ENCODE measurements at places on chromosomes 3 and 15.

- no peak for DNase-seq
These were observed 21.7 kb downstream of the GPR176 start for GRCh38 chr15:39898317-39898716.

GRCh38 chr3:135576751-135577150 is 388.8 kb upstream of the PPP2R3A start:
- peak; percentile 38 for DNase-seq

DNA sequence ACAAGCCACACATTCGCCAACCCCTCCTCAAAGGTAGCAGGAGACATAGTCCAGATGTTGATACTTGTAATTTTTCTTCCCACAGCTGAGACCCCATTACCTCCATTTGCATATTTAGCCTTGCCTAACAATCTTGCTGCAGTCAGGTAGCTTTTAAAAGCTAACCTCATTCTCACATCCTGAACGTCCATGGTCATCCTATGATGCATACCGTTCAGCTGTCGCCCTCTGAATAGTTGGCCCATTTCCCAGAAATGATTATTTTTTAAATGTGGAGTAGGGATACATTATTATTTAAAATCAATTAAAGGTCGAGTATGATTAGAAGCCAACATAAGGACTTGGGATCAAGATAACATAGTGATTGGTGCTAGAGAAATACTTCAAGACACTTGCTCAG is 165.0 kb downstream of the MEX3B start:
- DNase-seq: no peak

GRCh38 chr3:100080573-100080972 is 33.7 kb downstream of the FILIP1L start:
- DNase-seq: no peak

- no peak for DNase-seq
These were observed 42.5 kb upstream of the ABHD10 start for GRCh38 chr3:111936191-111936841.

- no peak for DNase-seq
These were observed 55.2 kb downstream of the RBPMS2 start for GRCh38 chr15:64720188-64720587.

DNA sequence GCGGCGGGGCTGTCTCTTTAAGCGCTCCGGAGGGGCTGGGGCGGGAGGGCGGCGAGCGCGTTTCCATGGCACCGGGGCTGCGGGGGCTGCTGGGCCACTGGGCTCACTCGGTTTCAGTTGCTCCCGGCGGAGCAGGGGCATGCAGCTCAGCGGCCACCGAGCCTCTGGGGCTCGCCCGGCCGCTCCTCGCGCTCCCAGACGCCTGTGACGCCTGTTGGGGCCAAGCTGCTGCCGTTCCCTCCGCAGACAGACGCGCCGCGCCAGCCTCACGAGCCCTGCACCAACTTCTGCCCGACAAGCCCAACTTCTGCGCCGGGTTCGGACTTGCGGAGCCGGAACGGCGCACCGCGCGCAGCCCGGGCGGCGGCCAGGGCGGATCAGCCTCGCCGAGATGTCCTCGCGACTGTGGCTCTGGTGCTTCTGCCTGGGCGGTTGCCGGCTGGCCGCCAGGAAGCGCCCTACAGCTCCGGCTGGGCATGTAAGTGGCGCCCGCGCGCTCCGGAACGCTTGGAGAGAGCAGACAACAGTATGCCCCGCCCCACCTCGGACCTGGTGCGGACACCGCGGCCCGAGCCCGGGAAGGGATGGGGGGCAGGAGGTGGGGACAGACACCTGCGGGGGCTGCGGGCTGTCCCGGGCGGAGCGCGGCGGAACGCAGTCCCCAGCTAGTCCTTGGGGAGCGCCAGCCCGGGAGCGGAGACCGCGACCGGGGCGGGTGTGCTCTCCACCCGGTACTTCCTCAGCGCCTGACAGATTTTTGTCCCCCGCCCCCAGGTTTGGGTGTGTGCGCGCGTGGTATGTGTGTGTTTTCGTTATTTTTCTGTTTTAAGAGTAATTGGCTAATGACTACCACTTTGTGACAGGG is 154.1 kb upstream of the GOLIM4 start:
- DNase-seq: peak; percentile 94

- DNase-seq: no peak
These were observed 54.8 kb upstream of the CHST2 start for GRCh38 chr3:143064777-143065176.

DNA sequence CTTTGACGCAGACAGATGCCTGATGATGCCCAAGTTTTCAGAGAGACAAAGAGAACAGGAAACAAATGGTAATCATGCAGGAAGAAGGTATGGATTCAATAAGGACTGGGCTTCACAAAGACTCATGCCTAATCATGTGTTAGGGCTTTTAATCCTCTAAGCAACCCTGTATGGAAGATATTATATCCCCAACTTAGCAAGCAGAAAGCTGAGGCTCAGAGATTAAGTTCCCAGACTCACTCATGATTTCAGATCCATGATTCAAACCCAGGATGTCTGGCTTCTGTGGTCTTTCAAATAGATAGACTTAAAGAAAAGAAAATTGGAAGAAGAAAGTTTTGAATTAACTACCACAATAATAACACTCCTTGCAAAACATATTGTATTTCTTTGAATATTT is 4.1 kb upstream of the CLASP2 start:
- peak; percentile 37 for DNase-seq

DNA sequence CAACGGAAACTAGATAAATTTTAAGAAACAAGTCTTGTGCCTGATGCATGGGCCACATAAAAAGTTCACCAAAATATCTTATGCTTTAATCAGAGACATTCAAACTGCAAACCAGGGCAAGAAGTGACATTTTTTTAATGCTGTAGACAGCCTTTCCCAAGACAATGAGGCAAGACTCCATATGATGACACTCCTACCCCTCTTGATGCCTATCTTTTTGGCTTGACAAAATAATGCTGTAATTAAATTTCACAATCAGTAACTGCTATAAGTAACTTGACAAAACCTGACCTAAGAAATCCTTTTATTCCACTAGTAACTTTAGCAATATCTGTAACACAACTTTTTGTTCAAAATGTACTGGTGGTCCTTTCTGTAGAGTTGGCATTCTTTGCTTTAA is 48.7 kb downstream of the ECT2 start:
- DNase-seq: no peak

- no peak for DNase-seq
These were observed 122.5 kb downstream of the ADAM10 start for GRCh38 chr15:58627046-58627445.

- no peak for DNase-seq
These were observed 30.4 kb downstream of the TMEM212 start for GRCh38 chr3:171873580-171873979.

- no peak for DNase-seq
These were observed 263.2 kb upstream of the C2CD4B start for GRCh38 chr15:62428259-62428658.

GRCh38 chr15:96072821-96073220 is 257.7 kb upstream of the NR2F2 start:
- DNase-seq: peak; percentile 37

DNA sequence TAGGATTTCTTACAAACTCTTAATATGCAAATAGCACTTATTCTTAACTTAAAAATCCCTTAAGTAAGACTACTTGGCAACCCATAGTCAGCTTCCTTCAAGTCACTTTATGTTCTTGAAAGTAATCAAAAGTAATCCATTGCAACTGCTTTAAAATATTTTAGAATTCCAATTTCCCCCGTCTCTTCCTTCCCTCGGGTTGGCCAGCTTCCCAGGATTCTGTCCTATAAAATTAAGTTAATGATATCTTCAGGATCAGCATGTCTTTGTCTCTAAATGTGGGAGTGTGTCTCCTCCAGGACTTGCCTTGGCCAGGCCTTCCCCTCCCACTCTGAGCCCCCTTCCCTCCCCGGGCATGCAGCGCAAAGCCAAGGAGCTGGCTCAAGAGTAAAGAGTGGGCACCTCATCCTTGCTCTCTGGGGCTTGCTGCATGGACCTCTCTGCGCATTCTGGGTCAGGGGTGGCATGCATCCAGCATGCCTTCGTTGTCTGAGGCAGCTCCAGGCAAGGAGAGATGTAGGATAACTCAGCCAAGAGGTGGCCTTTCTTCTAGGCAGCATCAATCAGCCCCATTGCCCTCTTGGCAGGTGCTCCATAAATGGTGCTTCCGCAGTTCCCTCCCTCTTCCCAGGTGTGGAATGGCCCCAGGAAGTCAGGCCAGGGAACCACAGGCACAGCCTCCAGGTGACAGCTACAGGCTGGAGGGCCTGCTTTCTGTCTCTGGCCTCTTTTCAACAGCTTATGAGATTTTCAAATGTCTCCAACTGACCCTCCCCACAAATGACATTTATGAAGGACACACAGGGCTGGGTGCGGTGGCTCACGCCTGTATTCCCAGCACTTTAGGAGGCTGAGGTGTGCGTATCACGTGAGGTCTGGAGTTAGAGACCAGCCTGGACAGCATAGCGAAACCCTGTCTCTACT is 108.7 kb upstream of the ALDH1A3 start:
- DNase-seq: no peak

- no peak for DNase-seq
These were observed 215.1 kb downstream of the TIGIT start for GRCh38 chr3:114508976-114509375.

GRCh38 chr15:41169781-41170180 is 53.7 kb upstream of the INO80 start:
- DNase-seq: no peak

GRCh38 chr3:156551746-156552145 is 3.2 kb downstream of the SSR3 start:
- no peak for DNase-seq

DNA sequence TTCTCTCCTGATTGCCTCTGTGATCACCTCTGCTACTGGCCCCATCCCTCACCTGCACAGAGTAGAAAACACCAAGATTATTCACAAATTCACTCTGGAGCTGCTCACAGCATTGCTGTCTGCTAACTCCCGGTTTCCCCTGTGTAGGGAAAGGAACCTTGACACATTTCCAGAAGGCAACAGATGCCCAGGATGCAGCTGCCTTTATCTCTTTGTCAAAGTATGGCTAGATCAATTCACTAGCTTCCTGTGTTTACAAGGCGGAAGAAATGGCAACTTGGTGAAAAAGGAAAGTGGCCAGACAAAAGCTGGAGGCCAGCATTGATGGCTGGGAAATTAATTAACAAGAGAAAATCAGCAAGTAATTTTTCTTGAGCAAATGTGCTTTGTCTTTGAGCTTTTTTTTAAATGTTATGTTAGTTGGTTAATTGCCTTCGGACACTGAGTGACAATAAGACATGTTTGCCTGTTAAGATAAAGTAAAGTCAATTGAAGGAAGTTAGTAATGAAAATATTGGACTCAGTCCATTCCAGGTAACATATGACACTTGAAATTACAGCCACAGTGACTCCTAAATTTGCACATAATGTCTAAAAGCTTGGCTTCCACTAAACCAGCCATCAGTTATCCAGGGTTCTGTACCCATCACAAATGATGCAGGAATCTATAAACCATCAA is 394.6 kb upstream of the IL12A start:
- DNase-seq: no peak

- peak; percentile 10 for DNase-seq
These were observed 41.6 kb upstream of the CLSTN2 start for GRCh38 chr3:139893267-139893962.

- no peak for DNase-seq
These were observed 759 bp downstream of the CD96 start for GRCh38 chr3:111542611-111543300.

- no peak for DNase-seq
These were observed 820.8 kb downstream of the IGSF11 start for GRCh38 chr3:118213892-118214291.

- no peak for DNase-seq
These were observed 20.4 kb downstream of the UACA start for GRCh38 chr15:70742928-70743327.

- DNase-seq: no peak
These were observed 43.1 kb upstream of the ARL6 start for GRCh38 chr3:97721446-97721845.

DNA sequence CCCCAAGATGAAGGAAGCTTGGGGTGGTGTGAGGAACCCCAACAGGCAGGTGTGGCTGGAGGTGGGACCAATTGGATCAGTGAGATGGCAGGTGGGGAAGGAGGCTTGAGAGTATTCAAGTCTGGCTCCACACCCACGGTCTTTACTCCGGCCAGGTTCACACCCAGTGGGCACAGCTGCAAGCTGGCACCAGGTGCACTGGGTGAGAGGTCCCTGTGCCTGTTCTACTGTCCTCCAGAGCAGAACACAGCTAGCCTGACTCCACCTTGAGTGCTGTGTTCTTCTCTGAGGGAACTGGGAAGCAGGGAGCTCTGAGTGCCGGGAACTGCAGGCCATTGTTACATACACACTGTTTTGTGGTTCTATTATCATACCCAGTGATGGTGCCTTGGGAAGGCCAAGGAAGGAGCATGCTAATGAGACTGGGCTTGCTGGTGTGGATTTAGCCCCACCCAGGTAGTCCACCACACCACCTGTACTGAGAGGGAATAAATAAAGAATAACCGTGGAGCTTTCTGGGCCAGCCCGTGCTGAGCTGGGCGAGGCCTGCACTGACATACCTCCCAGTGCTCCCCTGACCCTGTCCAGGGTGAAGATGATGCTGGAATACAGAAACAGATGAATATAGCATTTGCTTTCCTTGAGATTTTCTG is 93.4 kb downstream of the ABHD5 start:
- DNase-seq: no peak

GRCh38 chr3:40843851-40844548 is 319.2 kb downstream of the ZNF621 start:
- no peak for DNase-seq

DNA sequence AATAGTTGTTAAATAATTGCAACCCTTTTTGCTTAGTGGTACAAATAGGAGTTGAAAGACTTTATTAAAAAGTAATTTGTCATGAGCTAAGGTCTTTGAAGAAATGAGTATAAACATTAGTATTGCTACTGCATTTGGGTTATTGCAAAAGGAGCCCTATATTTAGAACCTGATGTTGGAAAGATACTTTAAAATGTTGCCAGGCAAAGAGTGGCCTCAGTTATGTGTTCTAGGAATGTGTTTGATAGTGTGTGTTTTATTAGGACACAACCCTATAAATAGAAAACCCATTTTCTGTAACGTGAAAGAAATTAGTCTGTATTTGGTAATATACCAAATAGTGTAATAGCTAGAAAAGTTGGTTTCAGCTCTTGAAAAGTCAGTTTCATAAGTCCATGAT is 10.7 kb downstream of the VPS8 start:
- no peak for DNase-seq

- DNase-seq: peak; percentile 29
These were observed 45.7 kb downstream of the CD86 start for GRCh38 chr3:122100591-122101463.

DNA sequence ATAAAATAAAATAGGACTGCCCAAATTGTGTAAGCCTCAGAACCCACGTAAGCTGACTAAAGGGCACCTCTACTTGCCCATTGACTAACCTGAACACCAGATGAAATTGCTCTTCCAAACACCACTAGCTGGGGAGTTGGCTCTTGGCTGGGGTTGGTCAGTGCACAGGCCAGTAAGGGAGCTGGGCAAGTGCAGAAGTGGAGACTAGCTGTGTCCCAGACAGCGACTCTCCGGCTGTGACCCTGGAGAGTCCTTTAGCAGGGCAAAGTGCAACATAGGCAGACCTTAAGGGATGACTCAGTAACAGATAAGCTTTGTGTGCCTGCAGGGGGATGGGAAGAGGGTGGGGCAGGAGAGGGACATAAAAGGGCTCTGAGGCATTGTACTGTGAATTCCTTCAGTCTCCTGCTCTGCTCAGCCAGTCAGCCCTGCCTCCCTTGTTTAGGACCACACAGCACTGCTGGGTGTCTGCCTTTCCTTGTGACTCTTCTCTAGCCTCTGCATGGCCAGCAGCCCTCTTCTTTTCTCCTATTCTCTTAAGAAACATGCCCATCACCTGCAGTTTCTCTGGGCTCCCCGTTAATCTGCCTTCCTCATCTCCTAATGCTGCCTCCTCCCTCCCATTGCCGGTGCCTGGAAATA is 13.2 kb downstream of the NR1I2 start:
- DNase-seq: peak; percentile 11

GRCh38 chr3:133871368-133872090 is 24.2 kb downstream of the RAB6B start:
- DNase-seq: no peak

All from NCI-H82 (cell line).